HFFc6 (cell line): ENCODE measurements at places on chromosomes 2 and 18. TPM values are rescaled to one million over a fixed set of nuclear protein-coding genes. Genes with fewer than 3 reads are reported as not detected.
A peak's percentile ranks its signal among the peaks of the same experiment; 100 is the strongest.

Gene FLACC1
- total RNA-seq, result 0.51 and 1.5 TPM in 2 replicates

DNA sequence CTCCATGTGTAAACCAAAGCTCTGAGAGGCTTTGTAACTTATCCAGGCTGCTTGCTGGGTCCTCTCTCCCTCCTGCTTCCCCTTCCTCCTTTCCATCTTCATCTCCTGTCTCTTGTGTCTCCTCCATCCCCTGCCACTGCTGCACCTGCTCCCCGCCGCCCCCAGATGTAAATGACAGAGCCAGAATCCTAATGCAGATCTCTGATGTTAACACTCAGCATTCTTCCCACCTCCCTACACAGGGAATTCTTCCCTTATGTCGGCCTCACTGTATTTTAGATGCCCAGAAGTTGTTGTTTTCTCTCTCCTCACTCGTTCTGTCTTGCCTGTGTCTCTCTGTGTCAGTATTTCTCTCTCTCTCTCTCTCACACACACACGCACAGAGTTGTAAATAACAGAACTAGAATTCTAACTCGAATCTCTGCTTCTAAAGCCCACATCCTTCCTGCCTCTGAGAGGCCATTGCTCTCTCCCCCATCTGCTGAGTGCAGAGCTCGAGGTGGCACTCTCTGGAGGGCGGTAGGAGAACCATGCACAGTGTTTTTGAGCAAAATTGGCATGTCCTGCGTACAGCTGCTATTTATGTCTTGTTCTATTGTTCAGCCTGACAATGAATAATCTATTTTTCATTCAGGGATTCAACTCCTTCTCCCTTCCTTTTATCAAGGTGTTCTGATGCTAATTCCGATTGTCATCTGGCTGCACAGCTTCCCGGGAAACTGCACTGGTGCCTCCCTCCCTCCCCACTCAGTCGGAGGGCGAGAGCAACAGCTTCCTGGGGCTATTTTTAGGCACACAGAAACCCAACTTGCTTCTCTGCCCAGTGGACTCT is 219.9 kb downstream of the SH3RF3 start:
- H3K4me1 ChIP-seq, result peaks cover 23% of the 10 kb centered on the region
- H3K27me3 ChIP-seq, result 0 out of 2 replicates have a peak, but pooled peaks cover 3% of the 10 kb centered on the region
- H3K36me3 ChIP-seq, result no peaks in the 10 kb centered on the region
- no peak for DNase-seq

GRCh38 chr2:151292141-151292540 is 2.7 kb upstream of the NMI start:
- no peaks in the 10 kb centered on the region for H3K27me3 ChIP-seq
- H3K4me1 ChIP-seq, result peaks cover 17% of the 10 kb centered on the region
- no peak overlapping the region for H3K4me3 ChIP-seq

- H3K4me3 ChIP-seq, result no peak overlapping the region
- DNase-seq, result no peak
- 0 out of 2 replicates have a peak, but pooled peaks cover 2% of the 10 kb centered on the region for H3K27me3 ChIP-seq
- H3K36me3 ChIP-seq, result no peaks in the 10 kb centered on the region
- no peak overlapping the region for H3K27ac ChIP-seq
Observed at GRCh38 chr2:54107903-54108615, 7.4 kb upstream of the ACYP2 start.

DNA sequence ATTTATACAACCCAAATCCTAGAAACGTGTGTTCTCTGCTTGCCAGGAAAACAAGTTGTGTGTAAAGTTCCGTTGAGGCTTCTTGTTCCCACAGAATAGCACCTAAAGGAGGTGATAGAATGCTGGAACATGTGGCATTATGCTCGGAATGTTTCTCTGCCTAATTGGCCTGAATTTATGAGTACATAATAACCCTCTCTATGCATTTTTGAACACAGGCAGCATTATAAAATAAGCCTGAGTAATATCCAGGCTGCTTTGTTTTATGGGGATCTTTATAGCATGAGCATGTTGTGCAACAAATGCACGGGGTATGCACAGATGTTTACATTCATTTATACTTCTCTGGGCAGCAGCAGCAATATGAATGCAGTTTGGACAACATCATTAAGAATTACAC is 385.7 kb downstream of the MBD2 start:
- H3K4me3 ChIP-seq, result no peak overlapping the region
- H3K27ac ChIP-seq, result no peak overlapping the region
- H3K36me3 ChIP-seq, result no peaks in the 10 kb centered on the region
- DNase-seq, result no peak

- peaks cover 19% of the 10 kb centered on the region for H3K27me3 ChIP-seq
- peaks cover 25% of the 10 kb centered on the region for H3K4me1 ChIP-seq
- DNase-seq, result no peak
- H3K27ac ChIP-seq, result no peak overlapping the region
- no peaks in the 10 kb centered on the region for H3K36me3 ChIP-seq
- no peak overlapping the region for H3K4me3 ChIP-seq
Observed at GRCh38 chr18:49874238-49874637, 60.9 kb upstream of the ACAA2 start.

Gene ABCB11
- total RNA-seq, result not detected in 3 replicates

Gene DSC1
- not detected in 3 replicates for total RNA-seq

- no peak overlapping the region for H3K27ac ChIP-seq
- no peaks in the 10 kb centered on the region for H3K36me3 ChIP-seq
- DNase-seq, result peak; percentile 44
- H3K4me3 ChIP-seq, result no peak overlapping the region
Observed at GRCh38 chr18:10072671-10073175, 158.9 kb downstream of the VAPA start.

DNA sequence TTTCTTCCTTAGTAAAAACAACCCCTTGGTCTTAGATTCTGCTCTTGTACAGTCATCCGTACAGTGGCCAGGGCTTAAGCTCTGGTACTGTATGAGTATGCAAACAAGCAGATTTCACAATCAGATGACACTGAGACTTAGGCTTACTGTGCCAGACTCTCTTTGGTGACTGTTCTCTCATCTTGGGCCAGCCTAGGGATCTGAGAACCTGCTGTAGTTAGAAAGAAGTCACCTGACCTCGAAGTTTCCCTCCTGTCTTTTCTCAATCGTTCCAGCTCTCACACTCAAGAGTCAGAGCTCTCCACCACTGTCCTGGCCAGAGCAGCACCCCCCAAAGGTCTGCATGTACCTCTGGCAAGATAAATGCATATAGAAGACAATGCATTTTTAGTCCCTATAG is 63.2 kb downstream of the ZEB2 start:
- peak overlapping the region; percentile 92 for H3K27ac ChIP-seq
- peaks cover 92% of the 10 kb centered on the region for H3K4me1 ChIP-seq
- H3K27me3 ChIP-seq, result 0 out of 2 replicates have a peak, but pooled peaks cover 2% of the 10 kb centered on the region
- H3K36me3 ChIP-seq, result peaks cover 9% of the 10 kb centered on the region; the same call in 1 of the 2 replicates
- no peak overlapping the region; the same call in 1 of the 2 replicates for H3K4me3 ChIP-seq
- peak; percentile 91 for DNase-seq

DNA sequence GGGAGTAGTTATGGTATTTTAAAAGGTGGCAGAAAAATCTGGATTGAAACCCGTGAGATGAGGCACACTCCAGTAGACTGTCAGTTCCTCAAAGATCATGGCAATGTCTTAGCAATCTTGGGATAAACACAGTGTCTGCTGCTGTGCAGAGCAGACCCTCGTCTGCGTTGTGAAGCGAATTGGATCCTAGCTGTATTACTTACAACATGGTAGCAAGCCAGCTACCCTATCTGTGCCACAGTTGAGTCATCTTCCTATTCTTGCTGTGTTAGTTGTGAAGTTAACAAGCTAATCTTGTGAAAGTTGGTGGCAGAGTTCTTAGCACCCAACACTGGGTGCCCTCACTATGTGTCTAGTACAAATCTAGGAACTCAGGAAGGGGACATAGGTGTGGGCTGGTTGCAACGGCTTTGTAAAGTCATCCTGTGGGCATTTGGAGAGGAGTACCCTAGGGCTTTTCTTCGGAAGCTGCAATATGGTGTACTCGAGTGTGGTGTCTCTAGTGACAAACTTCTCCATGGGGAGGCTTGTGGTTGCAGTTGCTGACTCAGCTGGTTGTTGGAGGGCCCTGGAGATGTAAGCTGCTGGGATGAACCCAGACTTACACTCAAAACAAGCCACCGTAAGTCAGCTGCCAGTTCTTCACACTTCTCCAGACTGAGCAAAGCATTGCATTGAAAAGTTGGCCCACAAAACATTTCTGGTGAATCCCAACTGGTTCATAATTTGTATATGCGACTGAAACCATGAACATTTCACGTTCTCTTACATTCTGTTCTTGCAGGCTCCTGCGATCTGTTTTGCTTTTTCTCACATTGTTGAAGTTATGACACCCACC is 61.5 kb downstream of the ADCYAP1 start:
- no peak overlapping the region for H3K27ac ChIP-seq
- H3K4me3 ChIP-seq, result no peak overlapping the region
- no peak for DNase-seq
- no peaks in the 10 kb centered on the region for H3K36me3 ChIP-seq
- H3K4me1 ChIP-seq, result peaks cover 6% of the 10 kb centered on the region

DNA sequence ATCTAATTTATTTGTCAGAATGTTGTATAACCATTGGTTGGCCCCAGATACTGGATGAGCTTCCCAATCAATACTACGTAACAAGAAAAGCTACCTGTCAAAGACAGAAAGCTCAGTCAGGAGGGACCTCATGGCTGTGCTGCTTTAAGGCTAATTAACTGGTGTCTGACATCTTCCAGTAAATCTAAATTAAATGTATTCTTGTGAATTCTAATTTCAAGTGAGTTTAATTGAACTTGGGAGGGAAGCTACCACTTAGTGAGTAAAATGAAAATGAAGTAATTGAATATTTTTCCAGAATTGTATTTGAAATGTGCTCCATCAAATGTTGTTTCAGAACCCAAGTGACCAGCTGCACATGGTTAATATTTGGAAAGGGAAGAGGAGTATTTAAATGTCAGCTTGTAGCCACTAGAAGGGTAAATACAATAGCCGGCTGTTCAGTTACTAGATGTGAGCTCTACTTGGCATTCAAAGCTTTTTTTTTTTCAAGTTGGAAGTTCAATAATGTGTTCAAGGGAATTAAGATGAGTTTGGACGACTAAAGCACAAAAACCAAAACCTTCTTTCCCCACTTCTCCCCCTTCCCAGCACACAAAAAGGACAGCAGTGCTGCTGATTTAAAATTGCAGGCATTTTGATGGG is 62.0 kb downstream of the GPR39 start:
- H3K4me1 ChIP-seq, result peaks cover 26% of the 10 kb centered on the region
- H3K36me3 ChIP-seq, result 0 out of 2 replicates have a peak, but pooled peaks cover 11% of the 10 kb centered on the region
- no peak for DNase-seq
- H3K4me3 ChIP-seq, result no peak overlapping the region
- H3K27me3 ChIP-seq, result no peaks in the 10 kb centered on the region; the same call in 1 of the 2 replicates

DNA sequence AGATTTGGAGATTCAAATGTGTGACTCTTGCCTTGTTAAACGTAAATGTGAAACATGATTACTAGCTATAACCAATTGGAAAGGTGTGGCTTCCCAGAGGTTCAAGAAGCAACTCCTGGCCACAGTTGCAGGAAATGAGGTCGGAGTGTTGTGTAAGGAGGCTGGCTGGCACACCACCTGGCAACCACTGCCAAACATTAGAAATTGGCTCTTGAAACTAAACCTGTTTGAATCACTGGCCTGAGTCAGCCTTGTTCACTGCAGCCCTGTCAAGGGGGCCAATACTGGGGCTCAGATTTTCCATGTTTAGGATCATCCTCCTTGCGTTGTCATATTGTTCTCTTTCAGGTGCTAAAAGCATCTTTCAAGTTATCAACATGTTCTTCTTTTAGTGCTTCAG is 206.3 kb downstream of the ARL6IP6 start:
- peaks cover 14% of the 10 kb centered on the region; the same call in 1 of the 2 replicates for H3K4me1 ChIP-seq
- no peaks in the 10 kb centered on the region for H3K36me3 ChIP-seq
- no peak overlapping the region for H3K27ac ChIP-seq

DNA sequence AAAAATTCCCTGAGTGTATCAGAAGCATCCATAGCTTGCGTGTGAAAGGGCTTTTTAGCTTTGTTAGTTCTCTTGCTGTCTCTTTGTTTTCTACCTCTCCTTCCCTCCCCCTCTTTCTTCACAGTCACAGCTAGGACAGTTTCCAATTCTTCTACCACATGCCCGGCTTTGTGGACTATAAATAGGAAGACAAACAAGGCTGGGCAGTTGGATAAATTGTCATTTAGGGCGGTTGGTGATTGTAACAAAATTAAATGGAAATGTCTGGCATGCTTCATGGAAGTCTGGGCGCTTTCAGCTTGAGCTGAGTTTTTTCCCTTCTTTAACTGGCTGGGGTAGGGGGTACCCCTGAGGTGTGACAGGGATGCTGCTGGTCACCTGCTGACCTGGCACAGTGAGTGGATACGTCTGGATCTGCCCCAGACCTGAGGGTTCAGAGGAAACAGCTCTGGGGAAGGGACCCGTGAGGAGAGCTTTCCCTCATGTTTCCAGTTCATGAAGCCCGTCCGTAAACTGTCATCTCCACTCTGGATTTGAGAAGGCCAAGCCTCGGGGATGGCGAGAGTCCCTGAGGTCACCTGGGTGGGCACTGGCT is 29.0 kb upstream of the GIGYF2 start:
- peaks cover 12% of the 10 kb centered on the region for H3K27me3 ChIP-seq
- no peak for DNase-seq
- no peaks in the 10 kb centered on the region for H3K36me3 ChIP-seq
- no peak overlapping the region for H3K4me3 ChIP-seq
- no peak overlapping the region for H3K27ac ChIP-seq
- H3K4me1 ChIP-seq, result no peaks in the 10 kb centered on the region; the same call in 1 of the 2 replicates

GRCh38 chr2:217242947-217243346 is 383.1 kb upstream of the TNP1 start:
- DNase-seq, result no peak
- no peak overlapping the region for H3K4me3 ChIP-seq
- no peaks in the 10 kb centered on the region; the same call in 1 of the 2 replicates for H3K27me3 ChIP-seq
- H3K27ac ChIP-seq, result no peak overlapping the region

GRCh38 chr2:40315683-40316082 is 136.2 kb downstream of the SLC8A1 start:
- peak; percentile 62 for DNase-seq
- no peaks in the 10 kb centered on the region; the same call in 1 of the 2 replicates for H3K27me3 ChIP-seq
- H3K27ac ChIP-seq, result peak overlapping the region; percentile 40; the same call in 1 of the 2 replicates
- peaks cover 22% of the 10 kb centered on the region for H3K36me3 ChIP-seq
- H3K4me1 ChIP-seq, result peaks cover 40% of the 10 kb centered on the region
- no peak overlapping the region for H3K4me3 ChIP-seq

Gene ELOA2
- total RNA-seq, result not detected in 3 replicates

DNA sequence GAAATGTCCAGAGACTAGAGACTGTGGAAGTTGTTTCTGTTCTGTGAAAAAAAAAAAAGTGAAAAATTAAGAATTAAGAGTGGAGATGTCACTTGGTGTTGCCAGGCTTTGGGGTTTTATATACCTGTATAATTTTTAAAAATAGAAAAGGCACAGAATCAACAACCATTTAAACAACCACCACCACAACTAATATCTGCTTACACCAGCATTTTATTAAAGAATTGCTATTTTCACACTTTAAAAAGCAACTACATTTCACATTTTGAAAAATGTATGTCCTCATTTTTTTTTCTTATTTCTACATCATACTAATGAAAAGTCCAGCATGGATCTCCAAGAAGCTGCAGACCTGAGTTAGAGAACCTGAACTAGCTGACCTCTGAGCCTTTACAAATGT is 167.5 kb upstream of the DTNA start:
- H3K4me3 ChIP-seq, result no peak overlapping the region
- H3K27me3 ChIP-seq, result no peaks in the 10 kb centered on the region
- no peaks in the 10 kb centered on the region for H3K36me3 ChIP-seq
- no peak for DNase-seq
- H3K4me1 ChIP-seq, result no peaks in the 10 kb centered on the region

GRCh38 chr2:166376488-166376828 is 714 bp upstream of the SCN9A start:
- peak overlapping the region; percentile 89 for H3K27ac ChIP-seq
- no peak for DNase-seq
- no peaks in the 10 kb centered on the region; the same call in 1 of the 2 replicates for H3K27me3 ChIP-seq
- H3K4me1 ChIP-seq, result peaks cover 42% of the 10 kb centered on the region
- peaks cover 8% of the 10 kb centered on the region for H3K36me3 ChIP-seq
